Stimulated activated CD8-positive, alpha-beta memory T cell treated with anti-CD3 and anti-CD28 coated beads, Interleukin-12 subunit alpha, Interleukin-12 subunit beta, amount 100 ng/mL, for 1 hour (primary cell): ENCODE measurements at places on chromosomes 6 and 20.

DNA sequence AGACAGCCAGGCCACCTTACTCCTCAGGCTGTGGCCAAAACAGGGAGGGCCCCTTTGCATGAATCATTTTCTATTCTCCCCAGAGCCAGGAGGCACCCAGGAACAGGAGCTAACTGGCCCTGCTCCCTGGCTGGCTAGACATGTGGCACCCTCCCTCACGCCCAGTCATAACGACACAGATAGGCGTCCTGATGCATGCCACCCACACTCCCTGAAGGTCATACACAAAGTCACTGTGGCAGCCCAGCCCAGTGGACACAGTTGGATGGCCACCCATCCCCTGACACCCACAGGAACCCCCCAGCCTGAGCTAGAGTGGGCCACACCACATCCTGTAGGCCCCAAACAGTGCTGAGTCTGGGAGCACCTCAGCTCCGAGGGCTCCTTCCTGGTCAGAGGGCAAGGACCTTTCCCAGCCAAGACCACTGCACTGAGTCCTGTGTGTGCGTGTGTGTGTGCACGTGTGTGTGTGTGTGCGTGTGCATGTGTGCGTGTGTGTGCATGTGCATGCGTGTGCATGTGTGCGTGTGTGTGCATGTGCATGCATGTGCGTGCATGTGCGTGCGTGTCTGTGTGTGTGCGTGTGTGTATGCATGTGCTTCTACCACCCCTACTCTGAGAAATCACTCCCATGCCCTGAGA, 21.6 kb downstream of the TFEB start:
- DNase-seq: no peak

- DNase-seq: no peak
These were observed 25.3 kb upstream of the TAAR1 start for GRCh38 chr6:132684272-132684671.

- DNase-seq: no peak
These were observed 17.8 kb upstream of the AAR2 start for GRCh38 chr20:36218380-36219064.

DNA sequence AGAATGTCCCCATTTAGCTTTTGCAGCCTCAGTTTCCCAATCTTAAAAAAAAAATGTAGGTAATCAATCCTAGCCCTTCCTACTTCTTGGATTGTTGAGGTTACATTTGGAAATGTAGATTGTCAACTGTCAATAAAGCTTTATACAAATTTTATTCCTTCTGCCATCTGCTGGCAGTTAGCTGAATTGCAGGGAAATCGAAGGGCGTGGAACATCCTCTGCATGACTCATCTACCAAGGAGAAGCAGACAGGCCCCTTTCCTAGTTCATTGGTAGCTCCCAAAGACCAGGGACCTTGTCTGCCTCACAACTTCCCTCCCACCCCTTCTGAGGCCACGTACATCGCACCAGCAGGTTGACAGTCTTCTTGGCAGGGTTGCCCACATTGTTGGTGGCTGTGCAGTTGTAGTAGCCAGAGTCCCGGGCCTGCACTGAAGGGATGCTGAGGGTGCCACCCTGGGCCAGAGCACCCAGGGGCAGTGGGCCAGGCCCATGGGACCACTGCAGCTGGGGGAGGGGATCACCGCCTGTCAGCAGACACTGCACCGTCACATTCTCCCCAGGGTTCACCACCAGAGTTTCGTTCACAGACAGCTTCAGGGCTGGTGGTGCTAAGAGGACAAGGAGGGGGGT, 43.6 kb downstream of the MDGA1 start:
- no peak for DNase-seq

DNA sequence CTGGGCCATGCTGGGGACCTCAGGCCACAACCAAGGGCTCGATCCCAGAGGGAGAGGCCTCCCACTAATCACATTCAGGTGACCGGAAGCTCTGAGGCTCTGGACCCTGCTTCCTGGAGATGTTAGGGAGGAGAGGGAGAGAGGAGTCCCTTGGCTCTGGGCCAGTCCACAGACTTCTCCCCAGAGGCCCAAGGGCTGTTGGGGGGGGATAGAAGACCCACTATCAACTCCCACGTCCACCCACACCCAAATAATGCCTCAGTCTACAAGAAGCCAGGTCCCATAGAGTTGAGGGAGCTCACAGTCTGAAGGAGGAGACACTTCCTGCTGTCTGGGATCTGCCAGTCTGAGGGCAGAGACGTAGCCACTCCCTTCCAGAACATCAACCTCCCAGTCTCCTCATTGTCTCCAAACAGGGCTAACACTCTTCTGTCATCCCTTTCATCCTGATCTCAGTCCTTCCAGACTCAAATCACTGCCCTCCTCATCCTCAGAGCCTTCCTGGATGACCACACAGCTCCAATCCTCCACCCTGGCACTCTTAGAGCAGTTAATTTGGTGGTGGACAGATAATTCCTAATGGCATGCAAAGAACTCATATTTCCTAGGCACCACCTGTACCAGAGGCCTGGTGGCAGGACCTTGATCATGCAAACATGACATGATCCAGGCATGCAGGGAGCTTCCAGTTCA, 69.9 kb downstream of the MRPL14 start:
- DNase-seq: no peak

- no peak for DNase-seq
These were observed 220.1 kb upstream of the EYS start for GRCh38 chr6:65927141-65927540.

DNA sequence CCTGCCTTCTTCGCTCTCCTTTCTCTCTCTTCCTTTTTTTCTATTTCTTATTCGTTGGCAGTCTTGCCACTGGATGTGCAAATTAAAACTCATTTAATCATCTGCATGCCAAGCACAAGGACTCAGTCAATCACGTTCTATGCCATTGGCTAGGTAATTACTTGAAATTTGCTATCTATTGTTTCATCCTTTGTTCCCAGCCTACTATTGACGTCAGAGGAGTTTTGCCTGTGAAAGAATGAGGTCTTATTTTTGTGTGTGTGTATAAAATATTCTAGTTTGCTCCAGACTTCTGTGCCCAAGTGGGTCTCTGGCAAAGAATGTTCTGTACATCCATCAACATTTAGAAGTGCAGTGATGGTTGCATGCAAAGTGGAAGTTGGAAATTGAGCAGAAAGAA, 132.3 kb upstream of the DOK5 start:
- DNase-seq: no peak

DNA sequence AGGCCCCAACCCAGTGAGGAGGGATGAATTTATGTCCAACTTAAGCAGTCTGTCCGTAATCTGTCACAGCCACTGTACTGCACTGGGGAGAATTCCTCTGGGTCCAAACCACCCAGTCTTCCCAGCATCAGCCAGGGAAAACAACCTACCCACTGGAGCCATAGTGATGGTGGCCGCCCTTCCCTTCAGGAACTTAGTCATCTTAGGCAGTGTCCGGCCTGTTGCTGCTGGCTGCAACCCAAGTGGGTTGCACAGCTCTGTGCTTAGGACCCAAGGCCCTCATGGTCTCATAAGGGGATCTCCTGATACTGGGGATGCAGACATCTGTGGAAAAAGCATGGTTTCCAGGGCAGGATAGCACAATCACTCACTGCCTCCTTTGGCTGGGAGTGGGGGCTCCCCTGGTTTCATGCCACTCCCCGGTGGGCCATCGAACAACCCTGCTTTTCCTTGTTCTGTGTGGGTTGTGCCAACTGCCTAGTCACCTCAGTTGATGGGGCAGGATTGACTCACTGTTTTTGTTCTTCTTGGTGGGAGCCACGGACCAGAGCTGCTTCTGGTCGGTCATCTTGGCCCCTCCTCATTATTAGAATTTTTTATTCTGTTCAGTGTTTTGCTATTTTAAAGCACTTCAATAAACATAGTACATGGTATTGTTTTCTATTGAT, 591.9 kb downstream of the DOK5 start:
- no peak for DNase-seq

- DNase-seq: no peak
These were observed 79.2 kb upstream of the PLN start for GRCh38 chr6:118468682-118469465.

DNA sequence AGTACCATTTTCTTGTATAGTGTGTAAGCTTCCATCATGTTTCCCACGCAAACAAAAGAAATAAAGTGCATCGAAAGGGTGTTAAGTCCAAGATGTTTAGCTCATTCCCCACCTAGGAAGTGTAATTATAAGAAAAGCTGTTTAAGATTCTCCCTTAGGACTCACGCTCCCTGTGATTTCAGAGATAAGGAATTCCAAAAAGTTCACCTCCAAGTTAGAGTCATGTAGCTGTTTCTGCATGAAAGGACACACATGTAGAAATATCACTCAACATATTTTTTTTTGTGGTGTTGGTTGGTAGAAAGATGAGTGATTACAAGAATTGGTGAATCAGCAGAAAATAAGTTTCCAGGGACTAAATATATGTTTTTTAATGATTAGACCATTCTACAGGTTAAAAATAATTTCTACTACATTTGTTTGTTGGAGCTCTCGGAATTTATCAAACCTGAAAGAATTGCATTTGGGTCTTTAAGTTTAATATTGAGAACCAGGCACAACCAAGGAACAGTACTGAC, 10.4 kb downstream of the OPN5 start:
- no peak for DNase-seq

DNA sequence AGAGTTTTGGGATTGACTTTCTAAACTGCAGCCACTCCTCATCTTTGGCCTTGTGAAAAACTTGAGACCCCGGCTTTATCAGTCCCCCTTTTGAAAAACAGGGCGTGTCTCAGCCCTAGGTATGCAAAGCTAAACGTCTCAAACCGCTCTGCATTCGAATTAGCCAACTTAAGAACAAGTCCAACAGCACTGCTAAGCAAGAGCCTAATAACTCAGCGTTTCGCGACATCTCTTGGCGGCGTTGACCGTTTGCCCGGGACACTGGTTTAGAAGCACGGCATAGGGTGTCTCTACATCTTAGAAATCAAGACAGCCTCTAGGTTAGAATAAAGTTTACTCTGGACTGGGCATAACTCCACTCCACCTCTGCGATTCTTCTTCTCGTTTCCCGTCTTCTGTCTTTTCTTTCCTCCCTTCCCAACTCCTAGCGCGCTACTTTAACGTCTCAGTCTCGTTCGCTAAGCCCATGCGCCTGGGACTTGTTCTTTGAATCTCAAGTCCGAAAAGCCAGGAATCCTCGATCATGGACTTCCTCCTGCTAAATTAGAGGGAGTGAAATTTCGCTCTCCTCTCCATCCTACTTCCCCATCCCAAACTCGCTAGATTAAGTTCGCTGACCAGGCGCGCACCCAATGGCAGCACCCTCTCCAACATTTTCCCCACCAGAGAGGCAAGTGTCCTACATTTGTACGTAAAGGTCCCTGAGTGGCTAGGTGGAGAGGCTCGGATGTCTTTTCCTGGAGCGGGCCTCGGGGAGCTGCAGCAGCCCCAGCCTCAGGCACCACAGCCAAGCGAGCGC, 10.5 kb upstream of the TFAP2A start:
- no peak for DNase-seq

GRCh38 chr6:101178748-101179147, 214.8 kb upstream of the GRIK2 start:
- DNase-seq: no peak

DNA sequence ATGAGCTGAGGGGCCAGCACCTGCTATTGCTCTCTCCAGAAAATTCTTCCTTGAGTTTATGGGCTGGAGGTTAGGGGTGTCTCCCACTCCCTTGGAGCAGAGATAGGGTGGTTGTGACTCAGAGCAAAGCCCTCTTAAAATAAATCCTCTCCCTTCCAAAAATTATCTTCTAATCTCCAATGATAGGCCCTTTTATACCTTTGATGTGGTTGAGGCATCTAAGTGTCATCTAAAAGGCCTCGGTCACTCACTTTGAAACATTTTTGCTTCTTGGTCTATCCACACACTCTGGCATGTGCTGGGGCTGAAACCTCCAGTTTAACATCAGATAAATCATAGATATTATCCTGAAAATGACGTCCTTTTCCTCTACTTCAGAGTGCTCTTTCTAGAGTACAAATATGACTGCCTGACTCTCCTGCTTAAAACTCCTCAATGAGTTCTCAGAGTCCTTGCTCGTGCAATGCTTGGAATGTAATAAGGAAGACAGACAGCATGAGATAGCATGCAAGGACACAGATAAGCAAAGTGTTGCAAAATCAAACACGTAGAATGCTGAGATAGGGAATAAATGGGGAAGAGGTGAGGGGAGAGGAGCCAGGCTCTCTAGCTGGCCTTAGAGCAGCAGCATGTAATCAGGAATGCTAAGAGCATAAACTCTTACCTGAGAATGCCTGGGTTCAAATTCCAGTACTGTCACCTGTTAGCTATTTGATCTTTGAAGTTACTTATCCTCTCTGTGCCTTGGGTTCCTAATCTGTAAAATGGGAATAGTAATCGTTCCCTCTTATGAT, 374.1 kb upstream of the CITED2 start:
- no peak for DNase-seq

GRCh38 chr6:40807484-40807883, 220.3 kb upstream of the LRFN2 start:
- DNase-seq: no peak

GRCh38 chr6:9044426-9044825, 609.1 kb upstream of the SLC35B3 start:
- DNase-seq: no peak
